Thoracic aorta (tissue), 2 donors: ENCODE measurements at places on chromosomes 12 and 14.
A peak's percentile ranks its signal among the peaks of the same experiment; 100 is the strongest.

GRCh38 chr14:45526715-45527549 lies 273.9 kb upstream of the MIS18BP1 start:
- DNase-seq: no peak

DNA sequence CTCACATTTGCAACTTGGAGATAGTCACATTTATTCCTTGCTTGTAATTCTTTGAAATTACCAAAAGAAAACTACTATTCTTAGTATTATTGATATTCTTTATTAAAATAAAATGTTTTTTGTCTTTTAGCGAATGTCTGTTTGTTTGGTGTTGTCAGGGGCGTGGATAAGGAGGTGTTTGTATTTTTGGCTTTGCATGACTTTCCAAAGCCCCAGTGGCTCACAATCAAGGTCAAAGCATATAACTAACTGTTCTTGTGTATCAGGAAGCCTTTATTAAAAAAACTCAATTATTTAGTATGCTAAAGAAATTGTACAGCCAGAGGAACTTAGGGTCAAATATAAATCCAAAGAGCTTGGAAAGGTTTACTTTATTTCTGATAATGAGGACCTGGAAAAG lies 17.9 kb downstream of the GPHB5 start:
- no peak for DNase-seq

- DNase-seq: no peak
Observed at GRCh38 chr14:22839159-22839779, 2.9 kb downstream of the MMP14 start.

- DNase-seq: no peak
Observed at GRCh38 chr14:69614592-69614991, 3.2 kb downstream of the SUSD6 start.

- no peak for DNase-seq
Observed at GRCh38 chr12:64749461-64750200, 9.6 kb downstream of the GNS start.

GRCh38 chr14:103133210-103134140 lies 10.2 kb downstream of the TNFAIP2 start:
- DNase-seq: no peak

DNA sequence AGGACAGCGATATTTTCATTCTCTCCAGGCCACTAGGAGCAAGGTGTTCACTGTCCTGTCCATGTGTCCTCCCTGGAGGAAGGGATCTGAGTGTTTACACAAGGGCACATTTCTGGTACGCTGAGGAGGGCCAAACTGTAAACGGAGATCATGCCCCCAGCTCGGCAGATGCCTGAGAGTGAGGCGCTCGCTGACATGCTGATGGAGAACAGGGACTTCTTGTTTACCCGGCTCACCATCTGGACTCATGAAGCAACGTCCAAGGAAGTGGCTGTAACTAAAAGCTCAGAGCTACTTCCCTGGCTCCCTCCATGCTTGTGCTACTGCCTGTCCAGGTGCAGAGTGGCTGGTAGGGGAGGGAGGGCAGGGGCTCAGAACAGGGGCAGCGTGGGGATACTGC lies 43.4 kb upstream of the KCNA1 start:
- DNase-seq: no peak

DNA sequence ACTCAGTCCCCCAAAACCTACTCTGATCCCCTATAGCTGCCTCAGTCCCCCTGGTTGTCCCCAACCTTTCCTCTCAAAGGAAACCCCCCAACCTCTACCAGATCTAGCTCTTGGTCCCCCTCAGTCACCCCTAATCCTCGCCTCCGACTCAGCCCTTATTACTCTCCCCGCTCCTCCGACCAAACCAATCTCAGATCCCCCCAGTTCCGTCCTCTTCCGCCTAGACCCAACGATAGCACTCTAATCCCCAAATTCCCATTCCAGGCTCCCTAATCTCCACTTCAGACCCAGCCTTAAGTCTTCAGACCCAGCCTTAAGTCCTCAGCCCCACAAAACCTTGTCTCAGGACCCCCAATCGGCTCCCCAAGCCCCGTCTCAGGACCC lies 612 bp downstream of the VPS37B start:
- no peak for DNase-seq

GRCh38 chr14:68039593-68039992 lies 220.0 kb downstream of the RAD51B start:
- no peak for DNase-seq

- no peak for DNase-seq
Observed at GRCh38 chr12:104285740-104286515, 17.6 kb upstream of the EID3 start.

DNA sequence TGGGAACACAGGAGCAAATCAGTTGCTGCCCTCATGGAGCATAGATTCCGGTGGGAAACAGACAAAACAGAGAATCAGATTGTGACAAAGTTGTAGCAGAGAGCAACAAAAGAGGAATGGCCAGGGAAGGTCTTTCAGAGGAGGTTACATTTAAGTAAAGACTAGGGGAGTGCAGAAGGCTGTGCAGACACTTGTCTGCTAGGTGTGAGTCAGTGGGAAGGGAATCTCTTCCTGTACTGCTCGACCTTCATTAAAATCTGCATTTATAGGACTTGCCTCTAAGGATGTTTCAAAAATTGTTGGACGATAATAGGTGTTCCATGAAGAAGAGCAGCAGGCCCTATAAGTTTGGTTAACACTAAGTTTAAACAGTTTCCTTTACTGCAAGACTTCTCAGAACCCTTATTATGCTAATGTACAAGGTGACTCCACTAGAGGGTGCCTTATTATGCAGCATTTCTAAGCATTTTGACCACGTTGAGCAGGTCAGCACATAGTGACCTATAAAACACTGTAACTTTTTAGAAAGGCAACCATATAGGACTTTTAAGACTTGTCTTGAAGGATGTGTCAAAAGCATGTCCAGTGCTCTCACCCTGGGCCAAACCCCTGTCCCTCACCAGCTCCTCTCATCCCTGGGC lies 91.8 kb upstream of the RIC8B start:
- DNase-seq: no peak

DNA sequence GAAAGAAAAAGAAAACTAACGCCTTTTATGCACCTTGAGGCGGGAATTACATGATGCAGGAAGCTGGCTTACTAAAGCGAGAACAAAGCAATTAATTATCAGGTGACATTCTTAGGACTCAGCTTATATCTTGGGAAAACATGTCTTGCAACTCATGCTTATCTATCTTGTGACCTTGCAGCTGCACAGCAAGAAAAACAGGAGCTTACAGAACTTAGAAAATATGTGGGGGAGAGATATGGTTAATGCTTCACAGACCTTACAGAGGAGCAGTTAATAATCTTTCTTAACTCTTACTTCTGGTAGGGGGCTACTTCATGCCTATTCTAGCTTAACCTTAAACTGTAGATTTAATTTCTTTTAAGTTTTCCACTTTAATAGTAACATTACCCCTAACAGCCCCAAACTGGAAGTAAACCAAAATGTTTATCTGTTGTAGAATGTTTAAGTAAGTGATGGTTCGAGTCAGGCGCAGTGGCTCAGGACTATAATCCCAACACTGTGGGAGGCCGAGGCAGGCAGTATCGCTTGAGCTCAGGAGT lies 13.2 kb upstream of the OR11G2 start:
- DNase-seq: no peak

DNA sequence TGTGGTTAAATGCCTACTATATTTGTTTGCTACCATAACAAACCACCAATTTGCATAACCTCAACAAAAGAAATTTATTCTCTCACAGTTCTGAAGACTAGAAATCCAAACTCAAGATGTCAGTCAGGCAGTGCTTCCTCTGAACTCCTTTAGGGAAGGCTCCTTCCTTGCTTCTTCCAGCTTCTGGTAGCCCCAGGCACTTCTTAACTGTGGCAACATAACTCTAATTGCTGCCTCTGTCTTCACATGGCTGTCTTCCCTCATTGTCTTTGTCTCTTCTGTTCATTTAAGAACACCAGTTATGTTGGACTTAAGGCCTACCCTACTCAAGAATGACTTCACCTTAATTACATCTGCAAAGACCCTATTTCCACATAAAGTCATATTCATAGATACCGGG lies 206.9 kb downstream of the SYT1 start:
- DNase-seq: no peak

DNA sequence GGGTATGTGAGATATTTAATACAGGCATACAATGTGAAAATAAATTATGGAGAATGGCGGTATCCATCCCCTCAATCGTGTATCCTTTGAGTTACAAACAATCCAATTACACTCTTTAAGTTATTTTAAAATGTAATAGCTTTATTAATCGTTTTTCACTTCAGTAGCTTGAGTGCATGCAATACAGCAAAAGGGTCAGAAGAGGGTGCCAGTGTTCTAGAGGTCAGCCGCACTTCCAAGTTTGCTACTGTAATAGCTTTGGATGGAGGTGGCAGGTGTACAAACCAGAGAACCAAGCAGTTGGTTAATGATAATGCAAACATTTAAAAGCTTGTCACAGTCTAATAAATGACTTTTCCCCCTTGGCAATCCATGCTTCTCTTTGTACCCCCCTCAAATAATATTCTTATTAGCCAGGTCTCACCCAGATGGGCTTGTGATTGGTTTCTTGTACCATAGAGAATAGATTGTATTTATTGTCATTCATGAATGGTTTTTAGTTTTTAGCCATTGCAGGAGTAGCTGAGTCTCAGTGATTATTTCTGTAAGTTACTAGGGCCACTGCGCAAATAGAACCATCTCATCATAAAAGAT lies 127.0 kb downstream of the ERC1 start:
- peak; percentile 25 for DNase-seq

DNA sequence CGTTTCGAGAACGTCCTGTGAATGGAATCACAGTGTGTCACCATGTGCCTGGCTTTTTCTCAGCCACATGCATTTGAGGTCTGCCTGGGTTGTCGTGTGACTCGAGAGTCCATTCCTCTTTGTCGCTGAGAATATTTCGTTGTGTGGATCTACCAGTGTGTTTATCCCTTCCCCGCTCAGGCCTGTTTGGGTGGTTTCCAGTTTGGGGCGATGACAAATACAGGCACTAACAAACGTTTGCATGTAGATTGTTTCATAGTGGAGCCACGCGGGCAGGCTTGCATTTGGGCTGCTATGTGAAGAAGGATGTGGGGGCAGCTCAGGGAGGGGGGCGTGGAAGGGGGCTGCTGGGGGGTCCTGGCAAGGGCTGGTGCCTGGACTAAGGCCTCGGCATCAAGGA lies 14.1 kb downstream of the RIN3 start:
- DNase-seq: no peak

GRCh38 chr12:52359621-52360061 lies 7.6 kb downstream of the KRT85 start:
- DNase-seq: no peak

GRCh38 chr12:65822732-65823512 lies 1.4 kb upstream of the HMGA2 start:
- no peak for DNase-seq

- no peak for DNase-seq
Observed at GRCh38 chr12:132925597-132926414, 30.3 kb downstream of the ZNF605 start.

DNA sequence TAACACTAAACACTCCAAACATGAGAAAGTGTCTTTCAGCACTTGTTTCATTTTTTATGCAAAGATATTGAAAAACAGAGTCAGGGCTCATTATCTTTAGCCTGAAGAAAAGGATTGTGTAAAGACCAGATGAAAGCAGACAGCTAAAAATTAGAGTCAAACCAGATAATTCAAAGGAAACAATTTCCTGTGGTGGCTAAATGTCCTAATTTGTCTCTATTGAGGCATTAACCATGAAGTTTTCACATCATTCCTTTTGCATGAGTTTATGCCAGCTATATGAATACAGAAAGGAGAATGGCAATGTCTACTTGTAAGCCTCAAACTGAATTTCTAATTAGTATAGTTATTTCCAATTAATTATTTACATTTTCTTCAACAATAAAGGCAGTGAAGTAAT lies 338.5 kb downstream of the FSCB start:
- no peak for DNase-seq

- no peak for DNase-seq
Observed at GRCh38 chr12:62933220-62933601, 1.7 kb downstream of the PPM1H start.

DNA sequence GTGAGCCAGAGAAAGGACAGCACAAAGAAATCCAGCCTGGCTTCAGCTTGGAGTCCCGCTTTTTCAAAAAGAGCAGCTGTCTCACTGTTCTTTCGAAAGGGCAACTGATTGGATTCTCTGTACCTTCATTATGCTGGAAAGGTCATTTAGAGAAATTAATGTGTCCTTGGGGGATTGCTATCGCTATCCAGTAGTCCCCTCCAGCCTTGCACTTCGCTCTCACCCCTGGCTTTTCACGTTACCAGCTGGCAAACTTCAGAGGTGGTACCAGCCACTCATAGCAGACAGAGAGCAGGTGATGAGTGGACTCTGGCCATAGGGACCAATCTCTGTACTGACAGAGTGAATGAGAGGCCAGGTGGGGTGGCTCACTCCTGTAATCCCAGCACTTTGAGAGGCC lies 11.8 kb upstream of the NUAK1 start:
- DNase-seq: no peak

DNA sequence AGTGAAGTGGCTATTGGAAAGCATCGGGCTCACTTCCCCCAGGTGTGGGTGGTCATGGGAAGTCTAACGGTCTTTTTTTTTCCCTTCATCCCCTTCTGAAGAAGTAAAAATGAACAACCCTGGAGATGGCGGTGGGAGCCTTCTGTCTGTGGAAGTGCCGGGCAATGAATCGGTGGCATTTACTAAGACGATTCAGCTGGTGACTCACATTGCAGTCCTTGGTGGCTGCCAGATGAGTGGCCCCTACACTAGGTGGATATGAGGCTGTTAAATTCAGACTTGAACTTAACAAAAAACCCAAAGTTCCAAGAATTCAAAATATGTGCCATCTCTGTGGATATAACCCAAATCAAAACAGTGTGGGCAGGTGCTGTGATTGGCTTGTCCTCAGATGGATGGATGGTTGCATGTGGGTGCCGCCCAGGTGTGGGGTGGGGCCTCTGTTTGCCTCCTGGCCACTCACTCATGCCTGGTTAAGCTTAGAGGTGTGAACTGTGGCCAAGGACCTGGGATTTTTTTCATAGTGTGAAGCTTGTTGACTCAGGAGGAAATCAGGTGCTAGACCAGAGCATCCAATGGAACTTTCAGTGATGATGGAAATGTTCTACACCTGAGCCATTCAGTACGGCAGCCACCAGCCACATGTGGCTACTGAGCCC lies 176.7 kb upstream of the NOS1 start:
- no peak for DNase-seq

- DNase-seq: no peak
Observed at GRCh38 chr12:119230807-119231206, 52.1 kb downstream of the HSPB8 start.

- DNase-seq: no peak
Observed at GRCh38 chr12:70982991-70983390, 62.5 kb upstream of the PTPRR start.

DNA sequence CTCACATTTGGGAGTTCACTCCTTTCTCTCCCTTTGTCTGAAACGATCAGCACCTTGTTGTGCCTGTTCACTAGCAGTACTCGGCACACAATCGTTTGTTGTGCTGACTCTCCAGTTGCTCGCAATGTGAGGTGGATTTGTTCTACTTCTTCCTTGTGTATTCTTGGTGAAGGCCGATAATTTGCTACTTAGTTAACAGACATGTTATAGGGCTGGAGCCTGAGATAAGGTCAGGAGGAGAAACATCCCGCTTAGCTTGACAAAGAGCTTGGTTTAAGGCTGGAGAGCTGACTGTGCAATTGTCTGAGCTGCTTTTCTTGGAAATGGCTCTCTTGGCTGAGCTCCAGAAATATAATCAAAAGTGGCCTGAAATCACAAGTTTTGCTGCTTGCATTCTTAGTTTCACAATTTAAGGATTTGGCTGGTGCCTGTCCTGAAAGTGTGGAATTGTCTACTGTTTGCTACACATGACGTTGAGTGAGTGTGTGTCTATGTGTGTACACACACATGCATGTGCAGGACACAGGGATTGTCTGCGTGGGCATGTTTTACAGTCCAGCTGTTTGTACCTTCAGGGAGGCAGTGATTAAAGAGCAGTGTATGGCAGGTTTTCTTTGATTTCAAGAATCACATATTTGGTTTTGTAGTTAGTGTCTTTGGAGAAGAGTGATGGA lies 77.7 kb downstream of the ARF6 start:
- no peak for DNase-seq
